ENCODE measurements at places on chromosomes 2 and 18.

DNA sequence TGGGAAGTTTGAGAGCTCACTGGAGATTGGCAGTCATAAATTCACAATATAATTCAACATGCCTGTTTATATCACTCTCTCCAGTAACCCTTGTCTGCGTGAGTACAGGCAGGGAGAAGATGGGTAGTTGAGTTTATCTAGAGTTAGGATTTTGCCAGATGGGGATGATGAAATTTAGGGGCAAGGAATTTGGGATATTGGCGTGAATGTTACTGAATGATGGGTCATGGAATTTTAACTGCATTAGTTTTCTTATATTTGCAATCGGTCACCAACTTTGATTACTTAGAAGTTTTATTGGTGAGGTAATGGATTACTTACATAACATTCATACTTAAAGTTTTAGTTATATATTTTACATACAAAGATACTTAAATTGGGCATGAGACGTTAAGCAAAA lies 35.1 kb downstream of the SANBR start:
- no peak for DNase-seq

DNA sequence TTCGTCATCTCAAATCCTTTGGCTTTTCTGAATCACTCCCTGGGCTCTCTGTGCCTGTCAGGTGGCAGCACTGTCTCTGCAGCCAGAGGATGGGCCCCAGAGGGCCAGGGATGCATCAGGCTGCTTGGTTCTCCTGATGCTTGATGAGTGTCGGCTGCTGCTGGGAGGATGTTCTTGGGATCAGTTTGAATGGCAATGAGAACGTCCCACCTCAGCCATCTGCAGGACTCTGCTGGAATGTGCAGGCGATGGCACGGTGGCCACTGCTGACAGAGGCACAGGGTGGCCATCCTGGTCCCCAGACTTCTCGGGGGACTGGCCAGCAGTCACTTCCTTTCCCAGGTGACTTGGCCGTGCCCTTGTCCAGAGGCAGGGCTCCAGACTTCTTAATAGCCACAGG lies 146.0 kb downstream of the FAM210A start:
- no peak for DNase-seq

DNA sequence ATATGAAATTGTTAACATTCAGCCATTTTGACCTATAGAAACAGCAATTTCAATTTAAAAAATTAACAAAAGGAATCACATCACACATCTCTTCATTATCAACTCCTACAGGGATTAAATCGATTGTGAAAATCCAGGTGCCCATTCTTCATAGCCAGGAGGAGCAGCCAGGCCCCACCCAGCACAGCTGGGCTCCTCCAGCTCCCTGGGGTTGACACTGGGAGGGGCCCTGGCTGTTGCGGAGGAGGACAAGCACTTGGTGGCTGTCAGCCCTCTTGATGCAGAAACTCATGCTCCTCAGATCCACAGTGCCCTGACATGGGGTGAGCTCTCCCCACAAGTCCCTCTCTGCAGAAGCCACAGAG lies 99.8 kb downstream of the FAM210A start:
- no peak for DNase-seq

- no peak for DNase-seq
Observed at GRCh38 chr2:240123821-240124650, 12.1 kb downstream of the COPS9 start.

GRCh38 chr18:4403836-4404235 lies 51.3 kb downstream of the DLGAP1 start:
- no peak for DNase-seq

GRCh38 chr18:11906926-11907874 lies 917 bp downstream of the MPPE1 start:
- DNase-seq = no peak

DNA sequence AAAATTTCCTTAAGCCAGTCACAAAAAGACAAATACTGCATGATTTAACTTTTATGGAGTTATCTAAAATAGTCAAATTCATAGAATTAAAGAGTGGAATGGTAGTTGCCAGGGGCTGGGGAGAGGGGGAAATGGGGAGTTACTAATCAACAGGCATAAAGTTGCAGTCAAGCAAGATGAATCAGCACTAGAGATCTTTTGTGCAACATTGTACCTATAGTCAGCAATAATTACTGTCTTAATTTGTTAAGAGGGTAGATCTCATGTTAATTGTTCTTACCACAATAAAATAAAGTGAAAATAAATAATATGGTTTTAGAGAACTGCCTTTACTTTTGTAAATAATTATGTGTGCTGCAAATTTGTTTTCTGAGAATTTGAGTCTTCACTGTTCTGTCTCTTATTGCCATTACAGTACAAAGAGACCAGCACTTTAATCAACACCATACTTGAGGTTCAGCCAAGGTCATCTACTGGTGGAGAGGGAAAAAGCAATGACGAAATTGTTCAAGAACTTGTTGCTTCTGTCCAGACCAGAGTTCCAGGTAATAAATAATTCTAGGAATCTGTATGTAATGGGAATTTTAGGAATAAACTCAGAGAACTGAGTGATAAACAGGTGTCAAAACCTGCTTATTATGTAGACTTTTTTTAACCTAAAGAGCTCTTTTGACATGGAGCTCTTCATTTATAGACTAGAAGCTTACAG lies 75.5 kb downstream of the TRABD2A start:
- DNase-seq = no peak

- no peak for DNase-seq
Observed at GRCh38 chr18:50696436-50696835, 123.4 kb downstream of the MRO start.

- no peak for DNase-seq
Observed at GRCh38 chr2:33093283-33093993, 146.7 kb downstream of the LTBP1 start.

DNA sequence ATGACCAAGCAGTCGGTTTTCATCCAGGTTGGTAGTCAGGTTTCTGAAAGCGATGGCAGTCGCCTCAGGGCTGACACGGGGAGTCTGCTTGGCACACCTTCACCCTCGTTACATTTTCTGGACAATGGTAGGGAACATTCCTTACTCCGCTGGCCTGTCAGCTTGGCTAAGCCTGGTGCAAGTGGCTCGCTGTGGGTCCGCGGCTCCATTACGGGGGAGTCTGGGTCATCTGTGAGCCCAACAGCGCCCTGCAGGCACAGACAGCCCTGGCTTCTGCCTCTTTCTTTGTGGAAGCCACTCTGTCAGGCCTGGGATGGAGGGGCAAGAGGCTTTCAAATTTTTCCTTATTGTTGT lies 95.6 kb downstream of the HDAC4 start:
- DNase-seq = no peak

GRCh38 chr2:105005181-105005951 lies 32.5 kb upstream of the MRPS9 start:
- DNase-seq = no peak

GRCh38 chr2:79393107-79393685 lies 119.7 kb upstream of the CTNNA2 start:
- DNase-seq = no peak

DNA sequence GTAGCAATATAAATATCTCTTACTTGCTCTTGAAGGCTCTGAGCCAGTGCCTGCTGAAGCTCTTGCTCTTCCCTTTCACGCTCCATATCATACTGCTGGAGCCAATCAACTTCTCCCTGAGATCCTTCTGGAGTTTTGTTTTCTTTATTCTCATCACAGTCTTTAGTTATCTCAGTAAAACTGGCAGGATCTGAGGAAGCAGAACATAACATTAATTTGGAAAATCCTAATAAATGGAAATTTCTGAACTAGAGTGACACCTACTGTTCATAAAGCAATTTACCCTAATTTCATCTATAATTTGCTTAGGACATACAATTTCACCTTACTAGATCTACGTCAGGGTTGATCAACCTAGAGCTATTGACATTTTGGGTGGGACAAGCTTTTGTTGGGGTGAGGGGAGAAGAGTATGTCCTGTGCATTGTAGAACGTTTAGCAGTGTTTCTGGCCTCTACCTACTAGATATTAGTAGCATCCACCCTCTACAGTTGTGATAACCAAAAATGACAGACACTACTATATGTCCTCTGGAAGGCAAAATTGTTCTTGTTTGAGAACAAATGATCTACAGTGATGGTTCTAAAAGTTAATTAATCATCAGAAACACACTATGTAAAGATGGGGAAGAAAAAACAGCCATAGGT lies 47.2 kb downstream of the VIL1 start:
- DNase-seq = no peak

- no peak for DNase-seq
Observed at GRCh38 chr2:173761603-173762119, 203.5 kb downstream of the SP3 start.

DNA sequence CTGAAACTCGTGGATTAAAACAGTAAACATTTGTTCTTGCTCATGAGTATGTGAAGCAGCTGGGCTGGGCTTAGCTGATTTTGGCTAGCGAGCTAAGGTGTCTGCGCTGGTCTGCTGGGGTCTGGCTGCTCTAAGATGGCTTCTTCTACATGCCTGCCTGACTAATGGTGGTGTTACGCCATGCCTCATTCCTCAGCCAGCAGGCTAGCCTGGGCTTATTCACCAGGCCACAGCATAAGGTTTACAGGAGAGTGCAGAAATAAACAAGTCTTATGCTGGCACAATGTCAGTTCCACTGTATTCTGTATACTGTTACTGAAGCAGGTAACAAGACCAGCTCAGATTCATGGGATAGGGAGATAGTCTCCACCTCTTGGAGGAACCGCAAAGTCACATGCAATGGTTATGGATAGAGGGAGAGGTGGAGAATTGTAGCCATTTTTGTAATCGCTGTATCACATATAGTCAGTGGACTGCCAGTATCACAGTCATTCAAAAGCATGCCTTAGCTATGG lies 80.0 kb downstream of the RHBDD1 start:
- no peak for DNase-seq

DNA sequence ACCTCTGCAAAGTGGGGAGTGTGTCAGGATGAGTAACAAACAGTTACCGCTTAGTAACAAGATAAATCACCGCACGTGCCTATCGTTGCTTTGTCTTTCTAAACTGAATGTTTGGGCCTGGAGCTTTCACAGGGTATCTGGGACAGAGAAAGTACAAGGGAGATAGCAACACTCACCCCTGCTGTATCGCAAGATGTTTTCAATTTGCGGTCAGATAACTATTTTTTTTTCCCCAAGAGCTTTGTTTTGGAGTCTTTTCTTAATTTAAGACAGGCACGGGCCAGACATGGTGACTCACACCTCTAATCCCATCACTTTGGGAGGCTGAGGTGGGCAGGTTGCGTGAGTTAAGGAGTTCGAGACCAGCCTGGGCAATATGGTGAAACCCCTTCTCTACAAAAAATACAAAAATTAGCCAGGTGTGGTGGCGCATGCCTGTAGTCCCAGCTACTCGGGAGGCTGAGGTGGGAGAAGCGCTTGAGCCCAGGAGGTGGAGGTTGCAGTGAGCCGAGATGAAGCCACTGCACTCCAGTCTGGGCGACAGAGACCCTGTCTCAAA lies 146.6 kb downstream of the GBX2 start:
- DNase-seq = no peak

DNA sequence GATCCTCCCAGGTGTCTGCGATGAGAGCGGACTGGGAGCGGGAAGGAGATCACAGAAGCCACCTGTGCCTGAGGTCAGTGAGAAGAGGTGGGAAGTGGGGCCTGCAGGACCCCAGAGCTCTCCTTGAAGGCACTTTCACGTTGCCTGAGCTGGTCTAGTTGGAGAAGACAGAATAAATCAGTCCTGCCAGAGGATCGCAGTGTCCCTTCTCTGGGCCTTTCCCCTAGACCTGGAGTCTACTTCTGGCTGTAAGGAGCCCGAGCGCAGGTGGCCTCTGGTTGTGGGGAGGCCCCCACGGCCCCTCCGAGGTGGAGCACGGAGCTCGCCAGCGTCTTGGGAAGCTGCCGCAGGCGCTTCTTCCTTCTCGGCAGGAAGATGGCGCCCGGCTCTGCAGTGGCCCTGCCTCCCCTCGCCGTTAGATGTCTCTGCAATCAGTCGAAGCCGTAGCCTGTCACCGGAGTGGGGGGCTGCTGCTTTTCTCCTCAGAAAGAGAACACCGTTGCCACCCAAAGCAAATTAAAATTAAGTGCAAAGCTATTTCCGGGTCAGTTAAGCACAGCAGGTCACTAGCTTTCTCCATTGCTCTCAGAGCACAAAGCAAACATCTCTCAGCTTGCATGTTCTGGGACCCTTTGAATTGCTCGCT lies 212.0 kb upstream of the MYT1L start:
- DNase-seq = no peak

- DNase-seq = no peak
Observed at GRCh38 chr2:164934401-164935117, 20.8 kb downstream of the SLC38A11 start.

DNA sequence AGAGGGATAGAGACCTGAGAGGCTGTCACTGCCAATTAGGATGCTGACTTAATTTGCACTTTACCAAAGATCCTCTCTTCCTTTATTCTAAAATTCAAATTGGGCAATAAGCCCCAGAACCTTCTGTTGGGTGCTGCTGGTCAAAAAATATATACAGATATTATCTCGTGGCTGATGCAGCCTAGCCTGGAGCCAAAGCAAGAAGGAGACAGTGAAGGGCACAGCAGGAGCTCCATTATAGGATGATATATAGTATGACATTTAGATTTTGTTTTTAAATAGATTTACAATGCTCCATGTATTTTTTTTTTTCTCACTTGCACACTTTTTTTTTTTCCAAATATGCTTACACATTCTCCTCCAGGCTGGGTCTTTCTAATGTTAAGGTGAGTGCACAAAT lies 579.3 kb downstream of the PIK3C3 start:
- no peak for DNase-seq

DNA sequence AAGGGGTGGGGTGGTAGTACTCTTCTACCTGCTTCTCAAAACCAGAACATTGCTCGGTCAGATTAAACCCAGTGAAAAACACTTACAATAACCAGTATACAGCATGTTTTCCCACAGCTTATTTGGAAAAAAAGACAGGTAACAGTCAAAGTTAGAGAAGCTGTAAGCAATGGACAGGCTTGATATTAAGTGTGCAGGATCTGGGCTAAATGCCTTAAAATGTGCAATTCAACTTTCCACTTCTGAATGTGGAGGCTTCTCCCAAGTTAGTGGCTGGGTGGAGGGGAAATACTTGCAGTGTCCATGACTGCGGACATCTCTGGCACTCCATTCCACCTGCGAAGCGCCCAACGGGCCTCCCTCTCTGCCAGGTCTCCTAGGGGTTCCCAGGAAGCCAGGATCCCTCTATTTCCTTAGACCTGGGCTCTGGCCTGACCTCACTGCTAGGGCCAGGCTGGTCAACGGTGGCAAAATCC lies 5.3 kb downstream of the ZEB2 start:
- no peak for DNase-seq

DNA sequence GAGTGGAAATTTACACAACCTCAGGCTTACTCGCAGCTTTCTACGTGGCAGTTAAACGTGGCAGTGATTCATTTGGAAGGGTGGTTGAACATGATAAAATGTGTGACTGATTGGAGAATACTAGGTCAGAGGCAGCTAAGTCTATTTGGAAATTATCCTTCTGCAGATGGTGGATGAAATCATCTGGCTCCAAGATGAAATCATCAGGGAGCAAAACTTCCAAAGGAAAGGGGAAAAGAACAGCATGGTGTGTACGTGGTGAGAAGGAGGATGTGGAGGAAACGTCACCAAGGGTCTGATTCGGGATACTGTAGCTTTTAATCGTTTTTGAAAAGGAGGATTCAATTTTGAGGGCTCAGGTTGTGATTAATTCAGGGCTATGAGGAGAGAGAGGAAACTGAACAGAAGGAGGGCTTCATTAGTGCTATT lies 47.9 kb downstream of the COL3A1 start:
- no peak for DNase-seq

GRCh38 chr2:141062031-141062430 lies 1068.8 kb downstream of the LRP1B start:
- DNase-seq = no peak

All from activated CD4-positive, alpha-beta T cell treated with anti-CD3 and anti-CD28 coated beads for 4 hours (primary cell).